ENCODE measurements at places on chromosomes 4 and X.

GRCh38 chr4:27791640-27792039 lies 931.0 kb downstream of the STIM2 start:
- no peak for DNase-seq

DNA sequence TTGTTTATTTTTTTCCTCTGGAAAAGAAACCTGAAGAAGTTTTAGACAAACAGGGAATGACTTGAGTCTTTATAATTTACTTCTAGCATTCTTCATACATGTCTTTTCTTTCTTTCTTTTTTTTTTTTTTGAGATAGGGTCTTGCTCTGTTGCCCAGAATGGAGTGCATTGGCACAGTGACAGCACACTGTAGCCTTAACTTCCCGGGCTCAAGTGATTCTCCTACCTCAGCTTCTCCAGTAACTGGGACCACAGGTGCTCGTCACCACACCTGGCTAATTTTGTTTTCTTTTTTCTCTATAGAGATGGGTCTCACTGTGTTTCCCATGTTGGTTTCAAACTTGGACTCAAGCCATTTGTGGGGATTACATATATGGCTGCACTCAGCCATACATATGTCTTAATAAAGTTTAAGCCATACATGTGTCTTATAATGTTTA lies 71.8 kb downstream of the RAPGEF2 start:
- DNase-seq, result no peak

GRCh38 chrX:124341396-124342132 lies 4.8 kb upstream of the SH2D1A start:
- DNase-seq, result no peak

GRCh38 chr4:155339588-155339987 lies 37.2 kb downstream of the MAP9 start:
- no peak for DNase-seq

GRCh38 chrX:123088331-123088730 lies 95.7 kb upstream of the GRIA3 start:
- no peak for DNase-seq
